Retina (tissue), 1 donor: ENCODE measurements at places on chromosomes 4 and X.

- peak; percentile 63 for DNase-seq
These were observed 58.6 kb upstream of the PAGE1 start for GRCh38 chrX:49754233-49754857.

GRCh38 chrX:153361781-153362397 is 27.9 kb downstream of the ZNF275 start:
- DNase-seq, result no peak

- DNase-seq, result peak; percentile 42
These were observed 704.9 kb upstream of the PABPC4L start for GRCh38 chr4:134906404-134907023.

- no peak for DNase-seq
These were observed 21.2 kb upstream of the HGFAC start for GRCh38 chr4:3420606-3420955.

DNA sequence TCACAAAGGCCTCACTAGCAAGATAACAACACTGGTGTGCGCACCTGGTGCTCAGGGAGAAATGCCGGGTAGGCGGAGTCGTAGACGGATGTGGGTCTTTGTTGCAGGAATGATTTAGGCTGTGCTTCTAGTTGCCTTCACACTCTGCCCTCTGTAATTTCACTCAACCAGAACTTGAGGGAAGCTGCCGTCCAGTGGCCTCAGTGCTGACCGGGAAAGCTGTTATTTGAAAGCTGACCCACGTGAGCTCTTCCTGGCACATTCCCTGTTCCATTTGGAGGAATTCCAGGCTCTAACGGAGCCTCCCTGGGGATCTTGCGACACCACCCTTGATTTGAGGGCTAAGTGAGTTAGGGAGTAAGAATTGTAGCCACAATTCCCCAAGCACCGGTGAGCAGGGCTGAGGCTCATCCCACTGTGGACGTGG is 15.9 kb downstream of the SH3TC1 start:
- DNase-seq, result no peak

- no peak for DNase-seq
These were observed 261.0 kb downstream of the PDGFC start for GRCh38 chr4:156710365-156711192.
